ENCODE measurements at places on chromosomes 16 and 17.

- no peak for DNase-seq
Observed at GRCh38 chr17:61455324-61456060, 3.3 kb downstream of the TBX4 start.

DNA sequence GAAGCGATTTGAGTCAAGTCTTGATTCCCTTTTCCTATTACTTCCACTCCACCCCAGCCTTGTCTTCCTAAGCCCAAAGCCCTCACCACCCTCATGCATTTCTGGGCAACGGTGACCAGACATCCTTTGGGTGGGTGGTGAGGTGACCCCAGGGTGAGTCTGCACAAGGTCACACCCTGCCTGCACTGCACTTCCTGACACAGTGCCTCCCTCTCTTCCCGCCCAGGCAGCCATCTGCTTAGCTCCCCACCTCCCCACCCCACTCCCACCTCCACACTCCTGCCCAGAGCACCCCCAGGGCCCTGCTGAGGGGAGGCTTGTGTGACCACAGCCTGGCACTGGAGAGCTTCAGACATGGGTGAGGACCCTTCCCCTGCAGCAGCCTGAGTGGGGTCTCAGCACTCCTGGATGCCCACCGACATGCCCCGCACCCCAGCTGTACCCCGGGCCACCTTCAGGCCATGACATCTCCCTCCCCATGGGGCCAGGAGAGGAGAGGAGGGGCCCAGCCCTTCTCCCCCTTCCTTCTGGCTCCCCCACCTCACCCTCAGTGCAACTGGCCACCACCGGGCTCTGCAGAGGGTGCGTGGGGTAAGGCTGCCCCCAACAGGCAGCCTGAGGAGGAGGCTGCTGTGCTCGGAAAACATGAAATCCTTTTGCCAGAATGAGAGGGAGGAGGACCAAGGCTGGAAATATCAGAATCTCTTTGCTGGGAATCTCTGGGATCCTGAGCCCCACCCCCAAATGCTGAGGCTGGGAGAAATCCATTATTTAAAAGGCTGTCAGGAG is 68.6 kb downstream of the CCT6B start:
- no peak for DNase-seq

GRCh38 chr16:30351586-30352419 is 3.3 kb downstream of the CD2BP2 start:
- DNase-seq = no peak

DNA sequence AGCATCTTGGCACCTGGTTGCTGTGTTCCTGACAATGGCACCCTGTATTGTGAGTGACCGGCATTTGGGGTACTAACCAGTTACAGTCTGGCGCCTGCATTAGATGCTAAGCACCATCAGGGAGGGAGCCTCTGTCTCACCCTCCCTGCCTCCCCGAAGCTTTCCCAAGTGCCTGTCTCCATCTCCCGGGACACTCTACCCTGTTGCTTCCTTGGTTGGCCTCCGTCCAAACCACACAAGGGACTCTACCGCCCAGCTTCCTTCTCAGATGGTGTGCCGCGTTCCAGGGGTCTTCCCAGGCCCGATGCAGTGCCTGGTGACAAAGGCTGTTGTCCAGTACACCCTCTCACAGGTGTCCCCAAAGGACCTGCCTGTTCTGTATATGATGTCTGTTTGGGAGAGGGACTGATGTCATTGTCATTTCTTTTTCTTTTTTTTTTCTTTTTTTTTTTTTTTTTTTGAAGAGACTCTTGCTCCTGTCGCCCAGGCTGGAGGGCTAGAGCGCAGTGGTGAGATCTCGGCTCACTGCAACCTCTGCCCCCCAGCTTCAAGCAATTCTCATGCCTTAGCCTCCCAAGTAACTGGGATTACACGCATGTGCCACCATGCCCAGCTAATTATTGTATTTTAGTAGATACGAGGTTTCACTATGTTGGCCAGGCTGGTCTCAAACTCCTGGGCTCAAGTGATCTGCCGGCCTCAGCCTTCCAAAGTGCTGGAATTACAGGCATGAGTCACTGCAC is 6.7 kb downstream of the SNN start:
- no peak for DNase-seq

DNA sequence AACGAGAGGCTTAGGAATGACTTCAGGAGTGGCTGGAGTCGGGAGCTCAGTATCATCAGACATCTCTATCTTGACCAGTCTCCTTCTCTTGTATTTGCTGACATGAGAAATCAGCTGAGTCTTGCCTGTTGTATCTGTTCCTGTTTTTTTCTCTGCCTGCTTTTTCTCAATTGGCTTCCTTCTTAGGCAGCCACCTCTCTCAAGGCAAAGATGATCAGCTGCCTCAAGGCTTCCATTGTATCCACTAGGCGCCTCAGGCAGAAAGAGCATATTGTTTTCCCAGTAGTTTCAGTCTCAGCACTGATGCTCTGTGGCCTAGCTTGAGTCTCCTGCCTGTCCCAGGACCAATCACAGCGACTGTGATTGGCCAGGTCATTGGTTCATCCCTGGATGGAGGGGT is 306.2 kb downstream of the CPPED1 start:
- no peak for DNase-seq
